Ureter (tissue), 1 donor: ENCODE measurements at places on chromosomes 16 and 17. TPM values are rescaled to one million over a fixed set of nuclear protein-coding genes. Genes with fewer than 3 reads are reported as not detected.

The C16orf96 gene
- total RNA-seq, result not detected

The TBX2 gene
- 266 TPM for total RNA-seq

The DBF4B gene
- 4.9 TPM for total RNA-seq

The CIAPIN1 gene
- 53.2 TPM for total RNA-seq

GRCh38 chr16:22424161-22424937, 49.9 kb upstream of the CDR2 start:
- DNase-seq, result peak; percentile 56

DNA sequence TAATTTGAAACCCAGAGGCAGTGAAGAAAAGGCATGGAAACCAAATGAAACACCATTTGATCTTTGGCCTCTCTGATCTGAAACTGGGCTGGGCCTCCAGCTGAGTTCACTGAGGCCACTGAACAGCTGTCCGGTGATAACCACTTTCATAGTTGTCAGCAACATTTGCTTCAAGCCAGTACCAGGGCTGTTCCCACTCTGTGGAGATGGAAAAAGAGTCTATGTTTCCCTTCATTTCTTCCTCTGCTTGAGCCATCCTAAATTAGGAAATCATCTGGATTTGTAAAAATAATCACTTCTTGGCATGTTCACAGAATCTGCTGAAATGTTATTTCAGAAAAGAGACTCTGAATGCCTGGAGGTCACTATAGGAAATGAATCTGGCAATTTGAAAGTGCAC, 119.3 kb downstream of the STX8 start:
- no peak for DNase-seq

DNA sequence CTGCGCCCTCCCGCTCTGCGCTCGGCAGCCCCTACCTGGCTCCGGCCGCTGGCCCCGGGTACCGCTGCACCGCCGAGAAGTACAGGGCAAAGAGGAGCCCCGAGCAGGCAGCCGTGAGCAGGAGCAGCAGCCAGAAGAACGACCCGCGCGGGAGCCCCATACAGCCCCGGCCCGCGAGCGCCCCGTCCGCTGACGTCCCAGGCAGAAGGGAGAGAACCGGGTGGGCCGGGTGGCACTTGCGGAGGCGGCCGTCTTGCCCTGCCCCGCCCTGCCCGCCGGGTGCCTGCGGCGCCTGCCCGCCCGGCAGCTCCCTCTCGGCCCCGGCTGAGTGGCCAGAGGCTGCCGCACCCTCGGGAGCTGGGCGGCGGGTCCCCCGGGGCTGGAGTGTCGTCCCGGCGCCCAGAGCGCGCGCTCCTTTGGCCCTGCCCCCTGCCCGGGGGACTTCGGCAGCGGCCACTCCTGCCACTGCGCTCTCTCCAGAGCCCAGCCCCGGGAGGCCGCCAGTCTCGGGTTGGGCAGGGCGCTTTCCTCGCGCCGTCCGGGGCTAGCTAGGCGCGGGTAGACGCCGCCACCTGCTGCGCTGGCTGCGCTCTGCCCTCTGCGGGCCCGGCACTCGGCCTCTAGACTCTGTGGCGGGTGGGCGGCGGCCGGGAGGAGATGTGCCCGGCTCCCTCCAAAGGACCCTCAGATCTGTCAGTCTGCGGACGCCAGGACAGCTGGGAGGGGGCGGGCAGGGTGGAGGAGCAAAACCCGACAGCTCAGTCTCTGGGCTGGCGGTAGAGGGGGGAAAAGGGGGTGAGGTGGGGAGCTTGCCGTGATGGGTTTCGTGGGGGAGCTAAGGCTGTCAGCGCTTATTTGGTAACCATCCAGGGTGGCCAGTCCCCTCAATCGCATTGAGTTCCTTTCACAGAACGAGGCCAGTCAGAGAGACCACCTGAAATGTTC, at the start of gene ST6GALNAC2:
Gene ST6GALNAC2 (minus strand): TSS at position 212 of the 945 bp plus-strand sequence. CDS start 52 bp downstream, at position 160.
- peak; percentile 72 for DNase-seq

DNA sequence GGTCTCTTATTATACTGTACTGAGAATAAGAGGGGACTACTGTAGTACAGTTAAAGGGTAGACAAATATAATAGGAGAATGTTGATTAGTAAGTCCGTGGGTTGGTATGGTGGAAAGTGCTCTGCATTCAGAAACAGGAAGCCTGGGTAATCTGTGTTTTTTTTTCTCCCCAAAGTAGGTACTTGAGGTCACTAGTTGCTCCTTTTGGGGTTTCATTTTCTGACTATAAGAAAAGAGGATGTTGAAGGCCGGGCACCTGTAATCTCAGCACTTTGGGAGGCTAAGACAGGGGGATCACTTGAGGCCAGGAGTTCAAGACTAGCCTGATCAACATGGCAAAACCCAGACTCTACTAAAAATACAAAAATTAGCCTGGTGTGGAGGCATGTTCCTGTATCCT, 42.0 kb upstream of the MMD start:
- no peak for DNase-seq

GRCh38 chr17:81119223-81120148, 45.8 kb upstream of the PVALEF start:
- DNase-seq, result peak; percentile 83

DNA sequence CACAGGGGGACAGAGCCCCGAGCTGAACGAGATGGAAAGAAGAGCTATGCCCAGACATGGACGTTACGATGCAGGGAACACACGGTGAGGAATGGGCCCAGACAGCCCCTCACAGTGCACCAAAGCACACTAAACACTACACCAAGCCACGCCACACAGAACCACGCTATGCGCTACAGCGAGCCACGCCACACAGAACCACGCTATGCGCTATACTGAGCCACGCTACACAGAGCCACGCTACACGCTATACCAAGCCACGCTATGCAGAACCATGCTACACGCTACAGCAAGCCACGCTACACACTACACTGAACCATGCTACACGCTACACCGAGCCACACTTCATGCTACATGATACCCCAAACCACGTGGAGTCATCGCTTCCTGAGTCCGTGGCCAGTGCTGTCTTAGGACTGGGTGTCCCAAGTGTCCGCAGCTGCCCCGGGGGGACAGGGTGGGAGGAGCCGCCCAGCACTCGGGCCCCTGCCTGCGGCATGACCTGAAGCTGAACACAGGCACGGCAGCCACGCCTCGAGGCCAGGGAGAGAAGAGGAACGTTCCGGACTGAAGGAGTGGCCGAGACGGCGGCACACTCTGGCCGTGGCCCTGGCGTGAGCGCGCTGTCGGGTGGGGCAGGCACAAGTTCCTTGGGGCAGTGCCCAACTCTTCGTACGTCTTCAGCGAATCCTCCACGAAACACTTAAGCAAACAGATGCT, 61.3 kb downstream of the LMF1 start:
- DNase-seq, result no peak

DNA sequence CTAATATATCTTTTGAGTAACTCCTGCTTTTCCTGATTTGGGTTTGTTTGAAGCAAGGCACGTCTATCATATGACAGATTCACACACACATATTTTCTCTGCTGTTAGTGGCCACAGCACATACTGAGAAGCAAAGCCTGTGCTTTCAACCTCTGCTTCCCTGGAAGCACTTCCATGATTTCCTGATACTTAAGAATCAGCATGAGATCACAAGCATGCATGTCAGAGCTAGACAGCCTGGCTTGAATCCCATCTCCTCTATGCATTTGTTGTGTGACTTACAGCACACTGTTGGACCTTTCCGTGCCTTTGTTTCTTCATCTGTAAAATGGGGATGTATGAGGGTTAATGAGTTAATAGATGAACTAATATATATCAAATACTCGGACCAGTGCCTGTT, 151.1 kb upstream of the NOL11 start:
- DNase-seq, result no peak

GRCh38 chr17:55577687-55578086, 66.4 kb upstream of the SMIM36 start:
- no peak for DNase-seq

DNA sequence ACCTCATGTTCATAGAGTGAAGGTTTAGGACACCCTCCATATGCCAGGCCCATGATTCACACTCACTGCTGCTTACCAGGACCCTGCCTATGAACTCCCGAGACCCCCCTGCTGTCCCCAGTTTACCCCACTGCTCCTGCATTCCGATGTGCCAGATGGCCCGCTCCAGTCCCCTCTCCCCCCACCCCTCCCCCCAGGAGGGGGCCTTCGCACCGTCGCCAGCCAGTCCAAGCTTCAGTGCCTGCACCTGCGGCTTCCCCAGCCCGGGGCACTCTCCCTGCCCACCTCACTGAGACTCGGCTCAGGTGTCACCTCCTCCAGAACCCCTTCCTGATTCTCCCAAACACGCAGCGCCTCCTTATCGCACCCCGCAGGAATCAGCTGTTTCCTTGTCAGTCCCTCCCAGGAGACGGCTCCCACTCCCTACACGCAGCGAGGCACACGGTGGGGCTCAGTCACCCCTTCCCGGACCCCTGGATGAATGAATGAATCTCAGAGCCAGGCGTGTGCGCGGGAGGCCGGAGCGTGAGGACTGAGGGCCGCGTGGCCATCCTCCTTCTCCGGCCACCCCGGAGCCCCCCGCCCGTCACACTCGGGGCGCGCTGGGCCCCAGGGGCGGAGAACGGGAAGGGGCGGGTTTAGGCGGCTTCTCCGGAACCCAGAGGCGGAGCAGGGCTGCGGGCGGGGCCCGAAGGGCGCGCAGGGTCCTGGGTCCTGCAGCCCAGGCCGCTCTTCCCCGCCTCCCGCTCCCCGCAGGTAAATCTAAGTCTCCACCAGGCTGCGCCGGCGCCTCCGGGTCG, 1.6 kb downstream of the MYO1C start:
- peak; percentile 80 for DNase-seq
